ENCODE measurements at places on chromosomes 2 and 18.

DNA sequence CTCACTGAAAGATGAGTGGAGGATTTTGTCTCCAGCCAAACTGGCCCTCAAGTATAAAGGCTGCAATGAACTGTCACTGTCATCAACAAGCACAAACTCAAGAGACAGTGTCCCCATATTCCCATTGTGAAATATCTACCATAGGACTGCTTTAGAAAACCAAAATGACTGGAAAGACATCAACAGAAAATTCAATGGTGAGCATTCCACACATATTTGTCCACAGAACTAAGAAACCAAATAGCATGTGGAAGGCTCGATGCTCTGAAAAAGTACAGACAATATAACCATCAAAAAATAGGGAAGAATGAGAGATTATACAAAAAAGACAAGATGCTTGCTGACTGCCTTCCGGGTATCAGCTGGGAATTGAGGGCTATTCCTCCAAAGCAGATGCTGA lies 37.6 kb downstream of the TGFBRAP1 start:
- DNase-seq, result no peak

GRCh38 chr2:171158036-171158789 lies 2.5 kb downstream of the TLK1 start:
- DNase-seq, result no peak

DNA sequence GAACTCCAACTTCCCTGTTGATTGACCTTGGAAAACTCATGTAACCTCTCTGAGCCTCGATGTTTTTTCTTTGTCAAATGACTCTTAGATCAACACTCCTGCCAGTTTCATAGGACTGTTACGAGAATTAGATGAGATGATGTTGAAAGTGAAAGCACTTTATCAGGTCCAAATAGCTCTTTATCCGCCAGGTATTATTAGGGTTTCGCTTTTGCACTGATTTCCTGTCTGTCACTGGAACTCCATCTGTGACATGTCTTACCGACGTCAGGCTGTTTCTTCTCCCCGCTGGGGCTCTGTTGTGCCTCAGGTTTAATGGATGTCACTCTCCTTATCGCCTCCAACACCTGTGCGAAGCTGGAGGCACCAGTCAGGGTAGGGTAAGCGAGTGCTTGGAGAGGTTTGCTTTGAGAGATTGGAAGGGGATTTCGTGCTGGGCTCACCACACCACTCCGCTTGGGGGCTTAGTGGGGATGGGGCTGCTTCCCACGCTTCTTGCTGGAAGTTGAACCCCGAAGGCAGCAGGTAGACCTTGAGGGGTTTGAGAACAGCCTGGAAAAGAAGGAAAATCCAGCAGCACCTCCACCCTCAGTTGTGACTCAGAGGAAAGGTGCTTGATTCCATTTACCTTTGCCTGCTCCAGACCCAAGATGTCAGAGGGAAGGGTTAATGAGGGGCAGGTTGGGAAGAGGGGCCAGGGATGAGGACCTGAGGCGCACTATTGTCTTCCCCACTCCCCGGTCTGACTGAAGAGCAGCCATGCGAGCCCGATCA lies 4.3 kb downstream of the GAD1 start:
- no peak for DNase-seq

DNA sequence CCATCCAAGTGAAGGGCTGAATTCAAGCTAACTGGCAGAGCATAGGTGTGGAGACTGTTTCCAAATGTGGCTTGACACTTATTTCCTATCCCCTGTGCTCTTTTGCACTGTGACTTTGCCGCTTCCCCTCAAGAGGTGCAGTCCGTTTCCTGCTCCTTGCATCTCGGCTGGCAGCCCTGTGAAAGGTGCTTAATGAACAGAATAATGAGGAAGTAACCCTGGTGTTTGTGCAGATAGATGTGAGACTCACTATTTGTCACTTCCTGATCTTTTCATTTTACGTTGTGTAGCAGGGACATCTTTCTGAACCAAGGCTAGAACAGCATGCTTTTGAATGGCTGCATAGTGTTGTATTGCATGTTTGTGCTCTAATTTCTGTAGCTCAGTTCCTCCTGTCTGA lies 60.8 kb downstream of the CEP192 start:
- no peak for DNase-seq

- no peak for DNase-seq
Observed at GRCh38 chr2:181607629-181608590, 49.0 kb downstream of the CERKL start.

Data from activated T-cell treated with anti-CD3 and anti-CD28 coated beads, Interleukin-2, amount 50 U/mL, for 24 hours (primary cell).